ENCODE measurements at places on chromosomes 5 and 9.

GRCh38 chr5:100409660-100410151 is 125.5 kb upstream of the FAM174A start:
- DNase-seq: no peak

DNA sequence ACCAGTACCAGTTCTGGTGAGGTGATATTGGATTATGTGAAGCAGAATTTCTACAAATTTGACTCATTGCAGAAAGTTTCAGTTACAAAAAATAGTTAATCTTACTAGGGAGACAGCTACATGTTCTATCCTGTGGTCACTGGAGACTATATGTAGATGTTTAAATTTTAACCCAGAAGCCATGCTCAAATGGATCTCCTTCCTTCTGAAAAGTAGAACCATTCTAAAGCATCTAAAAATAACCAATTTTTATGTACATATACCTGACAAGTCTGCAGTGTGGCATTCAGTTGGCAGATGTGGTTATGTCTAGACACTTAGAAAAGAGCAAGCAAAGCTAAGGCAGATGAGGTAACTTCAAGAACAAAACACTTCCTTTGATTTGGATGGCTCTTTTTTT is 65.5 kb upstream of the POU4F3 start:
- DNase-seq: no peak

DNA sequence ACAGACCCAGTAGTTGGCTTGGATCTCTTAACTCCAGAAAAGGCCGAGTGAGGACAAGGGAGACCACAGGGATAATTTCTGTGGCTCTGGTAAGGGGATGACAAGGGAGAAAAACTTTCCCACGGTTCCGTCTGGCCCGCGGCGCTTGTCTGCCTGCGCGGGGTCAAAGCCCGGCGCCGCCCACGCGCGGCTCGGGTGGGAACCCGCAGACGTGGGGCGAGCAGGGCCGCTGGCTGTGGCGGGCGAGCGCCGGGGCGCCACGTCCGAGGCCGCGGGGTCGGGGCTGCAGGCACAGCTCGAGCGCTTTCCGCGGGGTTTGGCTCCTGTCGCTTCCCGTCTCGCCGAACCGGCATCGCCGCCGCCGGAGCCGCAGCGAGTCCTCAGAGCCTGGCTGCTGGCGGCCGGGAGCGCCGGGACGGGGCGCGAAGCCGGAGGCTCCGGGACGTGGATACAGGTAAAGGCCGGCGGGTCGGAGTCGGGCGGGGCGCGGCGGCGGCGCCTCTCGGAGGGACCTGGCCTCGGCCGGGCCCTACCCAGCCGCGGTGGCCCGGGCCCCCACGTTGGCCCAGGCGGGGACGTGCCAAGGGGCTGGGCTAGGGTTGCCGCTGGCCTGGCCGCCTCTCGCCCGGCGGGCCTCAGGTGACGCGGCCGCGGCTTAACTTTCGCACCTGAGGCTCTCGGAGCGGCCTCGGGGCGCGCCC is at the start of gene RNF180:
Gene RNF180, plus strand, starts transcription at position 344 of the 701 bp plus-strand sequence. CDS start 34,965 bp downstream, outside the sequence.
- DNase-seq: no peak

DNA sequence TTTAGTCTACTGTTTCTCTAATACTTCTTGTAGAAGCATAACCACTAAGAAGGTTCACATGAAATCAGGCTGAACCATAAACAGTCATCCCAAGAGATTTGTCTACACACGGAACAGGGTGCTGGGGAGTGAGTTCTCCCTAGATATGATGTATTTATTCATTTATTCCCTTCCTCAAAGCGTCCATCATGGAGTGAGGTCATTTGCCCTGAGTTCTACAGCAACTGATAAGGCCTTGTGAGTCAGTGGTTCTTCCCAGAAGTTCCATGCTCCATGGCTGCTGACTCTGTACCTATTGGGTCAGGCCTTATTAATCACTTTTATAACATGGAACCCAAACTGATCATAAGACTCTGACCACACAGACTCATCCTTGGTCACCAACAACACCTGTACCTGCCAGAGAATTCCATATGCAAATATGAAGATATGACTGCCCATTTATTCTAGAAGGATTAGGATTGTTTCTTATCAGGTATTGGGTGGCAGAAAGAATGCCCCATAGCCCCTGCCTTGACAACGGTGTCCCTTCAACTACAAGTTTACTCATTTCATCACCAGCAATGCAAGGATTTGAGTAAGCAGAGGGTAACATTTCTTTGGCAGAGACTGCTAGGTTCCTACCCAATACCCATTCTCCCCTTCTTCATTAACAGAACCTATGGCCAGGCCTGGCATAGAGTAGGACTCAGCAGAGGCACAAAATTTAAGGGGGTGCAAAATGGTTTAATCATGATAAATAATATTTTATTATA is 118.1 kb downstream of the LHFPL2 start:
- DNase-seq: no peak

- no peak for DNase-seq
Observed at GRCh38 chr5:54528633-54529209, 11.2 kb downstream of the SNX18 start.

DNA sequence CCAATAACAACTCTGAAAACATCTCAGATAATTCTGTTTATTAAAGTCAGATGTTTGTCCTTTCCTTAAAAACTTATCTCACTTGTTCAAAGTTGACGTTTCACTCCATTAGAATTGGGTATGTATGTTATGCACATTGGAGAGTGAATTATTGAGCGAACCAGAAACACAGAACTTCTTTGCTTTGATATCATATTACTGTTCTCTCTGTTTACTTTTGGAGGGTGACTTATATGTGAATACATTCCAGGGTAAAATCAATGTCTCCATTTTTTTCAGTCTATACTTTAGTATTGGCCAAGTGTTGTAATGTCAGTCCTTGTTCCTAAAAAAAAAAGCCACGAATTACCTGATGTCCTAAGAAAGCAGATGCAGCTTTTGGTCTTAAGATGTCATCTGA is 307.4 kb downstream of the CSNK1G3 start:
- no peak for DNase-seq

- DNase-seq: no peak
Observed at GRCh38 chr5:80964919-80965318, 4.8 kb downstream of the RASGRF2 start.

DNA sequence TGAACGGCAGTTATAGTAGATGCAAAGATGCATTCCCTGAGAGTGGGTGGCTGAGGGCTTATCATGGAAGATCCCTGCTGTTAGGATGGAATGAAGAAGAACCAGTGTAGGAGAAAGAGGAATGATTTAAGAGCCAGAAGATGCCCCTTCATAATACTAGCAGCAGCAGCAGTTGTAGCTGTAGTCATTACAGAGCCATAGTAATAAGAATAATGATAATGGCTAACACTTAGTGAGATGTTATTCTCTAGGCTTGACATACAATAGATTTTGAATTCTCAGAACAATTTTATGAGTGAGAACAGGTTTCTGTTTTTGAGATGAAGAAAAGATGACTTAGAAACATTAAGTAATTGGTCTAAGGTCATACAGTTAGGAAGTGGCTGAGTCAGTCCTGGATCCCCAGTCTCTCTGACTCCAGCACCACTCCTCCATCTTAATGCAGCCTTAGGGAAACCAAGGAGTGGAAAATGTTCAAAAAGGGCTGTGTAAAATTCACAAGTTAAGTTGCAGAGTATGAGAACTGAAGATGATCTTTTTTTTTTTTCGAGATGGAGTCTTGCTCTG is 459.4 kb upstream of the SGCD start:
- no peak for DNase-seq

DNA sequence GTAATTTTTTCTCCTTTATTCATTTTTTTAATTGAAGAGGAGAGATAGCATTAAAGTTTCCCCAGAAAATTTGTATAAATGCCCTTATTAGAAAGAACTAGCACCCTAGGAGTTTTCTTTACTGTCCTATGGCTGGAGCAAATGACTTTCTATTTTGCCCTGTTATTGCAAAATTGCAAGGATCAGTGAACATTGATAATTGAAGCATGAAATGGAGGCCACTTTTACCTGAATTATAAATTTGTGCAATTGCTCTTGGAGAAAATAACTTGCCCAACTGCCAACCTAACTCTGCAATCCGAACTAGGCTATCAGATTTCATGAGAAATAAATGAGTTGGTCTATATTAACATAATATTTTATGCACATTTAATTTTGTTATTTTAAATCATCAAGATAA is 111.9 kb downstream of the MTRR start:
- DNase-seq: no peak

DNA sequence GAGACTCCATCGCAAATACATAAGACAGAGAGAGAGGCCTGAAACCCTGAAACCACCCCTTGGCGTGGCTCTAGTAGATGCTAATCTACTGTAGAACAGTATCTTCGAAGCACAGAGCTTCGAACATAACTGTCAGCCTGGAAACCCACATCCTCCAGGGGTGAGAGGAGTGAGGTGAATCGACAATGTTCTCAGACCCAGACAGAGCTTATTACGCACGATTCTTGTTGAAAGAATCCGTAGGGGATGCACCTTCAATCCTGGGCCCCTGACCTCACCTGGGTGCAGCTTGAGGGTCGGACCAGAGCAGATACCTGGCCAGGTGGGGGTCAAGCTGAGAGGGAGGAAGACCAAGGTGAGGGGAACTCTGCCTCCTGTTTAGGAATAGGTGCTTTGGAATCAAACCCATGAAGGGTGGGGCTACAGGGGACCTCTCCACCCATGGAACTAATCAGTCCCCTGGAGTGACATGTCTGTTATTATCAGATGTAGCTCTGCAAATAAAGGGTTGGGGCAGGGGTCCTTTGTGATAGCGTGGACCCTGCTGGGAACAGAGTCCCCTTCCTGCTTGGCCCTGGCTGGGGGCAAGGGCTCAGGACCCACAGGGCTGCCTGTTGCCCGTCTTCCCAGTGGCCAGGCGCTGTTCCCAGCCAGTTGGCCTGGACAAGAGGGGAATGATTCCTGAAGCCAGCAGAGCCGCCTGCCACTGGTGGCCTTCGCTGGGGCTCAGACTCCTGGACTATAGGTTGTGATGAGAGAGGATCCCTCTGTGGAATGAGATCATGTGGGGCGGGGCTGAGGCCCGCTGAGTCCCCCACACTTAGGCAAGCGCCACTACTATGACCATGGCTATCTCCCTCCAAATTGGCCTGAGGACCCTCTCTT is 41.2 kb downstream of the DBH start:
- DNase-seq: peak; percentile 24

DNA sequence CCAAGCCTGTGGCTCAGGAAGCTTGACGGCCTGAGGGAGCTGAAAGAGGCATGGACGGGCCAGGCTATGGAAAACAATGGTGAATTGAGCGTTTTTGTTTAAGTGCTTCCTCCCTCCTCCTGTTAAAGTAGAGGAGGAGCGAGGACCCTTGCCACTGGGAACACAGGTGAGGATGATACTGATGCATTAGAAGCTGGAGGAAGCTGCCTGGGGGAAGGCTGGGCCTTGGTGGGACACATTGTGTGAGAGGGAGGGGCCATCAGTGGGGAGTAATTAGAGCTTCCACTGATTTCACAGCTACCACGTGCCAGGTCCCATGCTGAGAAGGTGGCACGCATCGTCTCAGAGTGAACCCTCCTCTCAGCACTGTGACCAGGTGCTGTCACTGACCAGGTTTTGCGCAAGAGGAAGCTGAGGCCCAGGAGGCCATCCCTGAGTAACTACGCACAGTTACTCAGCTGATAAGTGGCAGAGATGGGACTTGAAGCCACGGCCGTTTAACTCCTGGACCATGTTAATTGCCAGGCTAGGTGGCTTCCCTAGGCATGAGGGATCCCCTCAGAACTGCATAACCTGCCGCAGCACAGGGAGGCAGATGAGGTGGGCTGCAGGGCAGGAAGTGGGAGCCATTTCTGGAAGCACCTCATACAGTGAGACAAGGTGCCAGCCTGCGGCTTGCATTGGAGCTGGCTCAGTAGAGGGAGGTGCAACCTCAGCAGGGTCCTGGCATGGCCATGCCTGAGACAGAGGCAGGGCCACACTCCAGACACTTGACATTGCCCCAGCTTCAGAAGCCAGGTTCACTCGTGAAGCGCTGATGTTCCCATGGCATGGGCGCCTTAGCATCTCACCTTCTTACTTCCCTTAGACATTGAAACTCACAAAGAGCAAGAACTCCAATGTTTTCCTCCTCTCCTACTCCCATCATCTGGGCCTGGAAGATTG is 195.3 kb upstream of the MVB12B start:
- DNase-seq: no peak

DNA sequence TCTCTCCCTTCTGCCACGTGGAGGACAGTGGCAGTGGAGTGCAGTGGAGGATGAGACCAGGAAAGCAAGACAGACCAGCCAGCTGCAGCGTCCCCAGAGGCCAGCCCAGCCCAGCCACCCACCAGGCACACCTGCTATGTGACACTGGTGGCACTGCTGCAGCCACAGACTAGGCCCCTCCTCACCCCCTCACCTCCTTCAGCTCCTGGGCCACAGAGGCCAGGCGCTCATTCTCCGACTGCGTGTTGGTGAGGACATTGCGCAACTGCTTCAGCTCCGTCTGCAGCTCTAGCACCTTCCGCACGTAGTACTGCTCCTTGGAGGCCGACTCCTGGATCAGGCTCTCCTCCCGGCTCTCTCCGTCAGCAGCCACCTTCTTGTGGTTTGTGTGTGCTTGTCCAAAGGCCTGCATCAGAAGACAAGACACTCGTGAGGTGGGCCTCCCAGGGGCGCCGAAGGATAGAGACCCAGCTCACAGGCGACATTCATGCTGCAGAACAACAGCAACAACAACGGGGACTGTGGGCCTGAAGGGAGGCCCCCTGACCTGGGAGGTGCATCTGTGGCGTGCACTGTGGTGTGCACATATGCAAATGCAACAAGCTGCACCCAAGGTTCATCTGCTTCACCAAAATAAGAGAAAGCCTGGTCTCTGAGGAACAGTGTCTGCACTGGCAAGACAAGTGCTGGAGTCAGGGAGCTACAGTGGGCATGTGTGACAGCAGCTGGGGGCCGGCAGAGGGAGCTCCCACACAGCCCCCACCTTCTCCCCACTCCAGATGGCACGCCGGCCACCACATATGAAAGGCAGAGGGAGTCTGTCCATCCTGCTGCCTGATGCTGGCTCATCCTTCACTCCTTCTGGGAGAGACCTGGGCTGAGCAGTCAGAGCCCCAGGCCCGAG is 35.5 kb downstream of the BICD2 start:
- no peak for DNase-seq

DNA sequence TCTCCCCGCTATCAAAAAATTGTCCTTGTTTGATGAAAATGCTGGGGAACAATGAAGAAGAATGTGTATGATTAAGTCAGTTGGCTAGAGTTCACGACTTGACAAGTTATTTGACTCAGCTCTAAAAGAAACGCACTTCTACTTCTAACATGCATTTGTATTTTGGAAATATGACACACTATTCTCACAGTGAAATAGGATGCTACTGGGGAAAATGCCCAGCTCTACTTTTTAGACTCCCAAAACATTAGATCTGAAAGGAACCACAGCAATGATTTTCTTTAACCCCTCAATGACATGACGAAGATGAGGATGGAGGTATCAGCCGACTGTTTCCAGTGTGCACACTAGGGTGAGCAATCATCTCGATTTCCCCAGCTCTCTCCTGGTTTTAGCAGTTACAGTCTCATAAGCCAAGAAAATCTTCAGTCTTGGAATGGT is 83.6 kb upstream of the PCSK1 start:
- DNase-seq: no peak

Data from stimulated activated CD4-positive, alpha-beta T cell treated with anti-CD3 and anti-CD28 coated beads, Interleukin-4, amount 100 ng/mL, for 48 hours (primary cell).